ENCODE measurements at places on chromosomes 11 and 22. TPM values are rescaled to one million over a fixed set of nuclear protein-coding genes. Genes with fewer than 3 reads are reported as not detected.

The GRM5 gene
- 0.06 TPM for total RNA-seq

The MN1 gene
- 4.0 TPM for total RNA-seq

The CRYBB3 gene
- total RNA-seq: 0.72 TPM

The PITPNM1 gene
- 38.2 TPM for total RNA-seq

The PATE4 gene
- not detected for total RNA-seq

The RAB39A gene
- total RNA-seq: 2.0 TPM

The GPHA2 gene
- total RNA-seq: not detected

DNA sequence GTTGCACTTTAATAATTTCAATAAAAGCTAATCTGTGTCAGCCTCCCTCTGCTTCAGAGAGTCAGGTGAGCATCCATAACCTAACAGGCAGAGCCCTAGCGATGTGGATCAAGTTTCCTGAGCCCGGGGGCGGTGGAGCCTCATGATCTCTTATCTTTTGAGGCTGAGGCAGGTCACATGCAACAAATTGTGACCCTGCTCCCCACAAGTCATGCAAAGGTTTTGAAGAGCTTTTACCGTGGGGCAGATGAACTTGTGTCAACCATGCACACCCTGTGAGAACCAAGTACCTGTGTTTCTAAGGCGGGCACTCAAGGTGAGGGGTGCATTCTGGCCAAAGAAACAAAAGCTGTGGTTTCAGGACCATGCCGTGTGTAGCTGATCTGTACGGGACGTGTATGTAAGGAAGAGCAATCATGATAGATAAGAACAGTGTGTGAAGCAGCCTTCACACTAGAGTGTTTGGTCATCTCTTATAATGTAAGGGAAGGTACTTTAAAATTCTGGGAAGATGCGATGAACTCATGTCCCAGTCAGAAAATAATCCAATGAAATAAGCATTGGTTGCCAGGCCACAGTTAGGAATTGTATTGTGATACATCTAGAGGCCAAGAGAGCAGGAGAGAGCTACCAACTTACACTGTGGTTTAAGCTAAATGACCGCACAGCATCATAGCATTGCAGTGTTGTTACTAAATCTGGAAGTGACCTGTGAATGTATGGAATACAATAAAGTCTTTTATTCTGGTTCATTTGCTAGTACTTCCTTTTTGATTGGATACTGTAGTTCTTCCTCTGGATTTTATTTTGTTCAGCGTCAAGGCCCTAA lies 49.8 kb downstream of the DKK3 start:
- DNase-seq: no peak

DNA sequence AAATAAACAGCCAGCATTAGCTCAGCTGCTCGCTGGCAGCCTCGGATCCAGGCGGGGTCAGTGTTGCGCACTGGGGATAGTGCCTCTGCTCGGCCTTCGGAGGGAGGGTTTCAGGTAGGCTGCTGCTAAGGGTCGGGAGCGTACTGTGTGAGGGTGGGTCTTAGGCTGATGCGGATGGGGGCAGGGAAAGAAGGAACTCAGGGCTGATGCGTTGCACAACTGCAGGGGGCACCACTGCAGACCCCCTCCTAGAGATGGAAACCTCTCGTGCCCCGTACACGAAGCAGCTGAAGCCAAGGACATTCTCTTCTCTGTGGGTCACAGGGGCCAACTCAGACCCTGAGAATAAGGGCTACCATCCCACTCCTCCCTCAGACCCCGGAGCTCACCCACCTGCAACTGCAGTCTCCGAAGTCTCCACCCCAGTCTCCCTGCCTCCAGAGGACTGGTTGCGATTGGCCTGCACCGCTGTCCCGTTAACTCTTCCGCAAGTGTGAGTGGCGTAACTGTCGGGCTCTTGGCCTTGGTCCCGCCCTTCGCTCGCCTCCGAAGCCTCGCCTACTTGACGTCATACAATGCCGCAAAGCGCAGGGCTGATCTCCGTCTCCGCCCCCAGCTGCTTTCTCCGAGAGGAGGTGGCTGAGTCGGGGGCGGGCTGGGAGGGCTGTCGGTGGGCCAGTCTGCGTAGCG lies at the start of gene KBTBD3:
TSS of gene KBTBD3 (minus strand) at position 429 of the 690 bp plus-strand sequence. CDS start 18,250 bp downstream, outside the sequence.
- DNase-seq: peak; percentile 99

DNA sequence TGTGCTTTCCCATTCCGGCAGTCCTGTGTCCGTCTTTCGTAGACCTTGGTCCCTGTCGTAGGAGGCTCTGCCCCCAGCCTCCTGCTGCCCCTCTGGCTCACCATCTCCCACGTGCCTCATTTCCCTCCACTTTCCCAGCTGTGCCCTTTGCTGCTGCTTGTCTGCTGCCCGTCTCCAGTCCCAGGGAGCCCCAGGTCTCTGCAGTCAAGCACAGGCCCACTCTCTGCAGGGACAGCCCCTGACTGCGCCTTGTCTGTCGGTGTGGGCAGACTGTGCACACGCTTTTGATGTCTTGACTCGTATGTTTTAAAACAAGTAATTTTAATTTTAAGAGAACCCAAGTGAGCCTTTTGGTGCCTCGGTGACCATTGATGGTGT lies 12.4 kb downstream of the DGCR8 start:
- DNase-seq: no peak

DNA sequence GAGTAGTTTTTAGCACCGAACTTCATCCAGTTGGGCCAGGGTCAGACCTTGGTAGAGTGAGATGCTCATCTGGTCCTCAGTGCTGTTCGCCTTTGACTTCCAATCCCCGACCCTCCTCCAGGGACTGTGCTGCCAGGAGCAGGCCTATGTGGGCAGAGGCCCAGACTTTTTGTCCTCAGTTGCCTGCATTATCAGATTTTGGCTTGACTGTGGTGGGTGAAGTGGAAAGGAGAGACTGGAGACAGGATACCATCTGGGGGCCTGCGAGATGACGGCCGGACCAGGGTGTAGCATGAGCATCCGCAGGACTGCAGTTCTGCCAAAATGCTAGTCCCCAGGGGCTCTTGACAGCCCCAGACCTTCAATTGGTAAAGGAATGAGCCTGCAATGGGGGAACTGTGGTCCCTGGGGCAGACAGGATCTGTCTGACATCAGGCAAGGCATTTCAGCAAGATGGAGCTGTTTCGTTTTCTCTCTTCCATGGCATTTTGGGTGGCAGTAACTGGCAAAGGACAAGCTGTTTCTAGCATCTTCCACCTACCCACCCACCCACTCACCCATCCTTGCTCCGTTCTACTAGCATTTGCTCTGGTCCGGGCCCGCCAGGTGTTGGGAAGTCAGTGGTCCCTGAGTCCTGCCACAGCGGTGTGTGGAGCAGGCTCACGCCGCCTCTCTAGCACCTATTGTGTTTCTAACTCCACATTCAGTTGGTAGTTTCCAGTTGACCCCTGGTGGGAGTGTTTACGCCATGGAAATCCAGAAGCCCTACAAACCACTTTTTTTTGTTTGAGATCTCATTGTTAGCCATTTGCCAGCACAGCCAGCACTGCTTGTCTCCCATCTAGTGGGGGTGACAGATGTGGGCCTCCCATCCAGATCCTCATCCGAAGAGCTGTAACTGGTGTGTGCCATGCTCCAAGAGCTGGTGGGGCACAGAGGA lies 53.5 kb downstream of the OTOG start:
- DNase-seq: no peak

All from upper lobe of right lung (tissue), 1 donor.